ENCODE measurements at places on chromosomes 2 and 18. TPM values are rescaled to one million over a fixed set of nuclear protein-coding genes. Genes with fewer than 3 reads are reported as not detected.

- no peak for DNase-seq
Observed at GRCh38 chr2:36528766-36529392, 69.1 kb downstream of the FEZ2 start.

DNA sequence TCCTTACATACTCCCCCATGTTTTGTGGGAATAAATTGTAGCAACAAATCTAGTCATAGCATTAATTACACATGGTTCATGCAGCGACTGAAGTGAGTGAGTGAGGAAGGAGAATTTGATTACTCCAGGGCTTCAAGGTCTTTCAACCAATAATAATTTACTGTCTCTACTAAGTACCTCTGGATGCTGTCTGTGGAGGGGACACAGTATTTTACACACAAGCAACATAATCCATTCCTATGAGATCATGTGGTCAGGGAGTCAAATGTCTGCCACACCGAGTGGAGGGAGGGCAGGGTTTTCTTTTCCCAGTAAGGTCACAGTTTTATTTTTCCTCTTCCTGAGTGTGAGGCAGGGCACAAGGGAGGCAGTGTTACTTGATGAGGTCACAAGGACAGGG lies 334.7 kb upstream of the CELF4 start:
- DNase-seq: no peak

Gene GFPT1
- total RNA-seq: 30.0 TPM

Gene RTP5
- not detected for total RNA-seq

Gene DPP4
- 1.6 TPM for total RNA-seq

DNA sequence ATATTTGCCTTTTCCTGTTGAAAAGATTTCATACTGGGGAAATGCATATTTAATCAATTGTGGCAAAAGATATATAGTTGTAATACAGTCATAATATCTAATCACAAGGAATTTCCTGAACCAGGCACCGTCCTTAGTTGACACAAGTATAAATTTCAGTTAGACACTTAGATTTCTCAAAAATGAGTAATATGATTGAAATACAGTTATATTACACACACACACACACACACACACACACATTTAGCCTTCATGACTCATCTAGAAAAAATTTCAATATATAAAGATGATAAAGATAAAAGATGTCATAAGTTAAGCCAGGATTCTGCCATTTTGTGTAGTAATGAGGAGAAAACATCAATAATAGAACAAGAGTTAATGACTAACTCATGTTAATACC lies 258.4 kb upstream of the ZNF804A start:
- no peak for DNase-seq

DNA sequence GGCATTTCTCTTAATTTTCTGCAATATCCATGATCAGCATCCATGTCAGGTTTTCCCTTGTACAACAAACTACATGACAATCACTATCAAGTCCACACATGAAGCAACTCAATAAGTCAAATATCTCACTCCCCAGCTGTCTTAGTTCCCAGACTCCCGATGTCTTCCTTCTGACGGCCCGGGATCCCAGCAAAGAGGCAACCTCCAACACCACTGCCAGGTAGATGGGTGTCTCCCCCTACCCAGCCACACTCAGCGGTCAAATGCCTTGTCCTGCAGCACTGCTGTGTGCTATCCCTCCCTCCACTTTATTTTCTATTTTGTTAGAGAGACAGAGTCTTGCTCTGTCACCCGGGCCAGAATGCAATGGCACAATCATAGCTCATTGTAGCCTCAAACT lies 23.3 kb downstream of the TRABD2A start:
- DNase-seq: no peak

- no peak for DNase-seq
Observed at GRCh38 chr2:6978991-6979390, 61.8 kb downstream of the RNF144A start.

DNA sequence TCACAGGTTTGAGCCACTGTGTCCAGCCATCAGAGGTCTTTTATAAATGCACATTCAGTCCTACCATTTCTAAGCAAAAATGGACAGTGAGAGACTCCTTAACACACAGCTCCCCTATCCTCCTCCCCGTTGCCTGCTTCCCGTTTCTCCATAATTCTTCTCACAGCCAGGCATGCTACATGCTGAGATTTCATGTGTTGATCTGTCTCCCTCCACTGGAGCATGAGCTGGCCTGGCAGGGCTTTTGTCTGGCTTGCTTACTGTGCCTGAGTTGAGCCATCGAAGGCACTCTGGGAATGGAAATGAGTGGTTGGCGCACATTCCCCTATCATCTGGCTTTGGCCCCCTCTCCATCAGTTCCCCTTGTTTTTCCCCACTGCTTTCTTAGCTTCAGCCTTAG lies 413.5 kb downstream of the PTPRM start:
- no peak for DNase-seq

- no peak for DNase-seq
Observed at GRCh38 chr2:54964816-54965215, 85.4 kb downstream of the RTN4 start.
